ENCODE measurements at places on chromosomes 5 and 9.
A peak's percentile ranks its signal among the peaks of the same experiment; 100 is the strongest.

DNA sequence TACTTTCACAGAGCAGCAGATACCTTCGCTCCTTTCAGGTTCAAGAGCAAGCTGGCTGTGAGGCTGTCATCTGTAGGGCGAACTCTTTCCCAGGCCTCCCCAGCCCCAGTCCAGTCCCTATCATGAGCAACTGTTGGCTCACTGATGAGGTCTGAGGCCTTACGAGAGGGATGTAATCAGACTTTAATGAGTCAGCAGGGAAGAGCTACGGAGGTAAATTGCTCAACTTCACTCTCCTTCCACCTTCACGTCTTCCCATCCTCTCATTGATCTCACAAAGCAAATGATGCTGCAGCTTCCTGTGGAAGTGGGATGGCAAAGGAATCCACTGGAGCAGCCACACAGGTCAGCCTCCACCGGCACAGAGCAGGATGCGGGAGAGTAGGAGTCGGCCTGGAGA lies 130.7 kb upstream of the TBCA start:
- DNase-seq: no peak

GRCh38 chr9:31700252-31701045 lies 684.0 kb upstream of the ACO1 start:
- DNase-seq: no peak

- DNase-seq: no peak
Measured at GRCh38 chr9:135925496-135926133, 18.3 kb upstream of the CAMSAP1 start.

DNA sequence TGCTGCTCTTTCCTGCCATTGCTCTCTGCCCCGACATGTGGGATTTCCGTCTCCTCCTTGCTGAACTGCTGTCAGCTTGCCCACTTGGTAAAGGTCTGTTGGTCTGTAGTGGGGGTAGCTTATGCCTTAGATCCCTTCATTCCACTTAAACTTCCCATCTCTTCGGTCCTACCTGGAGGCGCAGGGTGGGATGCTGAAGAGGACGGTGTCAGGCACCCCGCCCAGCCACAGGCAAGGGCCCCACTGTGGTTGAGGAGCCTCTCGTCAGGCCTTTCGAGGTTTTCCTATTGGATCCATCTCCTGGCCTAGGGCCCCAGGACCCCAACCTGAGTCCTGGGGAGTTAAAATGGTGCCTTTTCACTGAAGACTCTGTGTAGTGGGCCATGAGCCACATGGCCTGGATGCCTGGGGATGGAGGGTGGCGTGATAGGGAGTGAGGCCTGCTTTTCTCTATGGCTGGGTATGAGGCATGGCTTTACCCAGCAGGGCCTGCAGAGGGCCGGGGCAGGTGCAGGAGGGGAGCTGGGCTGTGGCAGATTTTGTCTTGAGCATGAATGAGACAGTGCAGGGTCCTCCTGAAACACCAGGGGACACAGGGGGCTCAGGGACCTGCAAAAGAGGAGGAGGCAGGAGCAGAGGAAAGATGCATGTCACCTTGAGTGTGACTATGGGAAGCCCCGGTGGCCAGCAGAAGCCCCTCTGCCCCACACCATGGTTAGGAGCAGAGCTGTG lies 25.8 kb upstream of the RNF130 start:
- DNase-seq: no peak

GRCh38 chr9:20580673-20581072 lies 41.6 kb downstream of the MLLT3 start:
- DNase-seq: no peak

- DNase-seq: no peak
Measured at GRCh38 chr9:106724566-106724965, 138.4 kb upstream of the ZNF462 start.

GRCh38 chr9:127960410-127961154 lies 20.2 kb downstream of the EEIG1 start:
- DNase-seq: no peak

DNA sequence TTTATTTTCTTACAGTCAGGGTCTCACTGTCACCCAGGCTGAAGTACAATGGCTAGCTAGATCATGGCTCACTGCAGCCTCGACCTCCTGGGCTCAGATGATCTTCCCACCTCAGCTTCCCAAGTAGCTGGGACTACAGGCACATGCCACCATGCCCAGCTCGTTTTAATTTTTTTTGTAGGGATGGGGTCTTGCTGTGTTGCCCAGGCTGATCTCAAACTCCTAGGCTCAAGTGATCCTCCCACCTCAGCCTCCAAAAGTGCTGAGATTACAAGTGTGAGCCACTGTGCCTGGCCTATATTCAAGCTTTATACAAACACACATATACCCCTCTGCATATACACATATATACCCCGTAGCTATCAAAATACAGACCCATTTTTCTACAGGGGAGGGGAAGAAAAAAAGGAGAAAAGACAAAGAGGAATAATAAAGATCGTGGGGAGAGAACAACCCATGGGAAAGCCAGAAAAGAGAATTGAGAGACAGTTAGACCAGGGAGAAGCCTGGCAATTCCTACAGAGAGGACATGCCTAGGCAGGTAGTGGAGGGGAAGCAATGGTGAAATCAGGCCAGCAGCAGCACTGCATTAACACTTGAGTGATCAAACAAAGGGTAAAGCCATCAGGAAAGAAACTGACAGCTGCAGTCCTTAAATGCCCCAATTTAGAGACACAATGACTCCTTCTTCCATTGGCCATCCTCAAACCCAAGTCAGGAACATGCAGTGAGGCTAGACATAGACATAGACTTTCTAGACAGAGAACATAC lies 102.7 kb downstream of the EFNA5 start:
- no peak for DNase-seq

- DNase-seq: no peak
Measured at GRCh38 chr5:115168829-115169486, 750 bp downstream of the TRIM36 start.

DNA sequence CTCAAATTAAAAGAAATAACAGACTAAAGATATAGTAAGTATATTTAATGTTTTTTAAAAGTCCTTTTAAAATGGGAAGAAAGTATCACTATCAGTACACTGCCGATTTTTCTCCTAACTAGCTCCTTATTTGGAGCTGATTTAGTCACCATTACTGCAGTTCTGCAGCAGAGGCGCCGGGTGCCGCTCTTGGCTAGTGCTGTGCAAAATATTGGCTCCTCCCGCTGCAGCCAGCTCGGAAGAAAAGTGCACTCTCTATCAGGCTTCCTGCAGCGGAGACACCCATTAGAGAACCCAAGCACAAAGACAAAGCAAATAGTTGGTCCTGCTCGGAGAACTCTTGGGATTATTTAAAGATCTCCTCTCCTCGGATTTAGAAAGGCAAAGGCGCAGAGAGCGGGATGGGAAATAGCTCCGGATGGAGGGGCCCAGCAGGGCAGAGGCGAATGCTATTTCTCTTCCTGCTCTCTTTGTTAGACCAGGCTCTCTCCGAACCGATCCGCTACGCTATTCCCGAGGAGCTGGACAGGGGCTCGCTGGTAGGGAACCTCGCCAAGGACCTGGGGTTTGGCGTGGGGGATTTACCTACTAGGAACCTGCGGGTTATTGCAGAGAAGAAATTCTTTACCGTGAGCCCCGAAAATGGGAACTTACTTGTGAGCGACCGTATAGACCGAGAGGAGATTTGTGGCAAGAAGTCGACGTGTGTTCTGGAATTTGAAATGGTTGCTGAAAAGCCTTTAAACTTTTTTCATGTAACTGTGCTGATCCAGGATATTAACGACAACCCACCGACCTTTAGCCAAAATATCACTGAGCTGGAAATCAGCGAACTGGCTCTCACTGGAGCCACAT lies at the start of gene PCDHGB3:
TSS of gene PCDHGB3 (plus strand) at position 249 of the 855 bp plus-strand sequence. CDS start at position 402, 153 bp downstream.
- peak; percentile 39 for DNase-seq

DNA sequence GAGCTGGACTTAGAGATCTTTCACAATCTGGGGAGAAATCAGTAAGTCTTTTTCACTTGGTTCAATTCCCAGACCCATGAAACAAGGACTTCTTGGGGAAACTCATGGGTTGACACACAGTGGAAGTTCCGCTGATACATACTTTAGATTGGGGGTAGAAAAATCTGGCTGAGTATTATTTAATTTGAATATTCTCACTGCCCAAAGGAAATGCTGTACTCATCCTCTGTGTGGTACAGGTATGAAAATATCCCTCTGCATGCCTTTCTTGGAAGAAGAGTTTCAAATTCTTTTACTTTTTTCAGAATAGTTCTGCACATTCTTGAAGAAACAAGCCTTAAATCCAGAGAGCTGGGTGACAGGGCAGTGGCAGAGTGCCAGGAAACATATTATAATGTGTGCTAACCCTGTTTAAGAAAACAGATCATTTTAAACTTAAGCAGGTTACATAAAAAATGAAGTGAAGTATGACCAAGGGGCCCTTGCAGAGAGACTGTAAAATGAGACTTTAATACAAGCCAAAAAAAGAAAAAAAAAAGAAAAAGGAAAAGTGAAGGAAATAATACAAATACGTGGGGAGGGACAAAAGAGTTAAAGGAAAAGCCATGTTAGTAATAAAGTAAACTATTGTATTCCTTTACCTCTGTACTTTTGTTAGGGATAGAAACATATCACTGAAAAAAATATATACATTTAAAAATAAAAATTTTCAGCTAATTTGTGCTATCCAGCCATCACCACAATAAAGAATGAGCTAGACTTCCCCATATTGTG lies 173.4 kb upstream of the NR3C1 start:
- DNase-seq: no peak

DNA sequence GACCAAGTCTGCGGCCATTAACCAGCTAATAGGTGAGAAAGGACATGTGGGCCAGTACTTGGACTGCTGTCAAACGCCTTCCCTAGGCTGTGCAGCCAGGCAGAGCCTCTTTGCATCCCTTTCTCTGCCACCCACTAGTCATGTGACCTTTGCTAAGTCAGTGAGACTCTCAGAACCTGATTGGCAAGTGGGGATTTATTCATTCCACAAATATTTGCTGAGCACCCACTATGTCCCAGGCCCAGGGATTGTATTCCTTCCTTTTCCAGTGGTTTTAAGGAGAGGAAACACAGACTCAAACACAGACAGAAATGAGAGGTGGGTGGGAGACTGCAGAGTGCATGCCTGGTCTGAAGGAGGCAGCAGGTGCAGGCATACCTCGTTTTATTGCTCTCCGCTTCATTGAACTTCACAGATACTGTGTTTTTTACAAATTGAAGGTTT lies 71.6 kb upstream of the GALNT10 start:
- DNase-seq: no peak

DNA sequence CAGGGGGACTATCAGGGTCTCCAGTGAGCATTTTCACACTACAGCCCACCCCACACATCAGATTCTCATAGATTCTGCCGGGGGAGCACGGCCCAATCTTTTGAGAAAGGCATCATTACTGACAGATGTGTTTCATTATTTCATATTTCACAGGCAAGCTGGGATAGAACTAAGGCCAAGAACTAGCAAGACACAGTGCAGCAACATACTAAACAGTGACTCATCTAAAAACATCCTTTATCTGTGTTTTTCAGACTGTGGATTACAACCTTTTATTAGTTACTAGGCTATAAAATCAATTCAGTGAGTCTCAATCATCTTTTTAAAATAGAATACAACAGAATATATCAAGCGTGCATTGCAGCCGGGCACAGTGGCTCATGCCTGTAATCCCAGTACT lies 59.8 kb downstream of the CPLANE1 start:
- DNase-seq: no peak

GRCh38 chr9:134847138-134847537 lies 33.5 kb upstream of the FCN2 start:
- no peak for DNase-seq

- DNase-seq: no peak
Measured at GRCh38 chr5:163580516-163580915, 75.1 kb downstream of the MAT2B start.

GRCh38 chr9:114484215-114484853 lies 20.9 kb downstream of the WHRN start:
- DNase-seq: no peak

GRCh38 chr9:116594547-116594946 lies 92.6 kb upstream of the TRIM32 start:
- DNase-seq: no peak

- no peak for DNase-seq
Measured at GRCh38 chr9:100027543-100027942, 71.3 kb downstream of the ERP44 start.

GRCh38 chr9:129177443-129177790 lies 644 bp downstream of the IER5L start:
- peak; percentile 15 for DNase-seq

- DNase-seq: no peak
Measured at GRCh38 chr9:126096340-126096739, 230.3 kb upstream of the MVB12B start.

GRCh38 chr9:111904891-111905291 lies 8.3 kb downstream of the UGCG start:
- no peak for DNase-seq

GRCh38 chr9:115004545-115004944 lies 74.2 kb upstream of the TNFSF8 start:
- DNase-seq: no peak

DNA sequence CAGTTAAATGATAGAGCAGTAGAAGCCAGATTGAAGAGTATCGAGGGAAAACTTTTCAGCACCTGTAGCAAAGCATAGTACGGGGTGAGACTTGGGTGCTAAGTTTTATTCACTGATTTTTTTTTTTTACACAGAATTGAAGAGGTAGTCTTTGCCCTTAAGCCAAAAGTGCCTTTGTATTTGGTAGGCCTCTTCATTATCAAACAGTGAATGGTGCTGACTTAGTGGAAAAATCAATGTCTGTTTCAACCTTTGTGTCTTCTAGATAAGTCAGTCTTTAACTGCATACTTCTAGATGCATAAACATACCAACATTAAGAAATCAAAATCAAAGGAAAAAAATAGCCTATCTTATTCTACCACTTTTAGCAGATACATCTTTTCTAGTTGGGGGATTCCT lies 13.7 kb downstream of the RNF14 start:
- DNase-seq: no peak

GRCh38 chr9:111301195-111301594 lies 28.8 kb downstream of the OR2K2 start:
- DNase-seq: no peak

DNA sequence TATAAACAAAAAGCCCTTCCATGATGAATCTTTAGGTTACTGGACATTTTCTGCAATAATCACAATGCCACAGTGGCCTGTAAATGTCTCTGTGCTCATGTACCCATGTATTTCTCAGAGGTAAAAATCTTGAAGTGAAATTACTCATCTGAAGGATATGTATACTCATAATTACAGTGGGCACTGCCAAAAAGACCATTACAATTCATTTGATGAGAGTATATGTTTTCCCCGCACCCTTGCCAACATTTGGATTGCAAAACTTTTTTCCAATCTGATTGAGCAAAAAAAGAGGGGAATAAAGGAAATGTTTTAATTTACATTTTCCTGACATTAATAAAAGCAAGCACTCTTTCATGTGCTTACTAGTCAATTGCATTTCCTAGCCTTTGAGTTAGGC lies 110.5 kb downstream of the EPB41L4A start:
- DNase-seq: no peak

GRCh38 chr9:114285166-114285867 lies 37.6 kb upstream of the ORM1 start:
- no peak for DNase-seq

DNA sequence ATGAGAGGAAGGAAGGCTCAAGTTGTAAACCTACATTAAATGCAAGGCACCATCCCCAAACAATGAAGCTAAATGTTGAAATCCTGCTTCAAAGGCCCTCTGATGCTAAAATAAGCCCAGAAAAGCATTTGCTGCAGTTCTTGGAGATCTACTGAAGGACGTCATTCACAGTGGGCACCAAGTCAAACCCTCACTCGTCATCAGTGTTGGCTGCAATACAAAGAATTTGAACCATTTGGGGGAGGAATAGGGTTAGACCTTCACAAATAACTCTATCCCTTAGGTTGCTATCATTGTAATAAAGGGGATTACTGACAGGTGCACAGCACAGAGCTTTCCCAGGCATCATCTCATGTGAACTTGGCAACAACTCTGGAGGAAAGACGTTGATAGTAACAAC lies 9.3 kb upstream of the MEGF9 start:
- DNase-seq: no peak

GRCh38 chr5:131619102-131619501 lies 15.9 kb downstream of the RAPGEF6 start:
- no peak for DNase-seq
